Hindlimb muscle (tissue), 1 donor: ENCODE measurements at places on chromosomes 13 and 19. TPM values are rescaled to one million over a fixed set of nuclear protein-coding genes. Genes with fewer than 3 reads are reported as not detected.

Gene SIGLEC12
- 0.22 TPM for polyA plus RNA-seq

Gene LRRC8E
- not detected for polyA plus RNA-seq

Gene OR7A5
- polyA plus RNA-seq: not detected

Gene SOX21
- polyA plus RNA-seq: 0.27 TPM

Gene ZNF28
- 8.4 TPM for polyA plus RNA-seq

Gene SULT2A1
- not detected for polyA plus RNA-seq

Gene GPR18
- polyA plus RNA-seq: 0.19 TPM

Gene MEF2B
- polyA plus RNA-seq: 2.8 TPM

Gene SYNE4
- polyA plus RNA-seq: 0.27 TPM

Gene ZNF579
- 12.7 TPM for polyA plus RNA-seq

Gene WDR88
- 0.63 TPM for polyA plus RNA-seq

Gene WASF3
- 10.2 TPM for polyA plus RNA-seq

Gene ADGRE1
- not detected for polyA plus RNA-seq

Gene KCTD12
- 167 TPM for polyA plus RNA-seq

Gene TBXA2R
- polyA plus RNA-seq: 3.4 TPM

Gene PCP2
- not detected for polyA plus RNA-seq

Gene ZNF540
- polyA plus RNA-seq: 3.6 TPM

Gene ADAMTSL5
- 17.0 TPM for polyA plus RNA-seq

Gene ZNF296
- 1.0 TPM for polyA plus RNA-seq

Gene CLEC4G
- not detected for polyA plus RNA-seq

Gene CEBPA
- polyA plus RNA-seq: 10.9 TPM

Gene IGFLR1
- 6.2 TPM for polyA plus RNA-seq

Gene RASAL3
- 1.7 TPM for polyA plus RNA-seq

Gene SIAH3
- polyA plus RNA-seq: 0.15 TPM

Gene UQCR11
- polyA plus RNA-seq: 137 TPM

Gene FAM124A
- 2.2 TPM for polyA plus RNA-seq

Gene KL
- polyA plus RNA-seq: 2.6 TPM

Gene ZNF285
- polyA plus RNA-seq: 7.8 TPM

Gene ERICH6B
- 1.3 TPM for polyA plus RNA-seq

Gene NLRP7
- not detected for polyA plus RNA-seq

Gene CCDC169
- polyA plus RNA-seq: 4.4 TPM

Gene NTN5
- polyA plus RNA-seq: 0.72 TPM

Gene PALM3
- polyA plus RNA-seq: 0.45 TPM

Gene ZNF773
- polyA plus RNA-seq: 6.8 TPM

Gene VSTM1
- polyA plus RNA-seq: not detected

Gene ZNF229
- 5.3 TPM for polyA plus RNA-seq

Gene LRRC63
- polyA plus RNA-seq: 0.10 TPM

Gene ASF1B
- polyA plus RNA-seq: 8.6 TPM

Gene ZNF568
- polyA plus RNA-seq: 47.8 TPM

Gene IZUMO1
- polyA plus RNA-seq: 0.96 TPM
